ENCODE measurements at places on chromosomes 6 and 20.
A peak's percentile ranks its signal among the peaks of the same experiment; 100 is the strongest.

GRCh38 chr6:33658982-33659689 is 38.0 kb downstream of the ITPR3 start:
- no peak for DNase-seq

GRCh38 chr6:2665146-2666070 is 85.3 kb downstream of the MYLK4 start:
- DNase-seq = no peak

- peak; percentile 64 for DNase-seq
Observed at GRCh38 chr6:53517021-53517420, 27.9 kb downstream of the GCLC start.

DNA sequence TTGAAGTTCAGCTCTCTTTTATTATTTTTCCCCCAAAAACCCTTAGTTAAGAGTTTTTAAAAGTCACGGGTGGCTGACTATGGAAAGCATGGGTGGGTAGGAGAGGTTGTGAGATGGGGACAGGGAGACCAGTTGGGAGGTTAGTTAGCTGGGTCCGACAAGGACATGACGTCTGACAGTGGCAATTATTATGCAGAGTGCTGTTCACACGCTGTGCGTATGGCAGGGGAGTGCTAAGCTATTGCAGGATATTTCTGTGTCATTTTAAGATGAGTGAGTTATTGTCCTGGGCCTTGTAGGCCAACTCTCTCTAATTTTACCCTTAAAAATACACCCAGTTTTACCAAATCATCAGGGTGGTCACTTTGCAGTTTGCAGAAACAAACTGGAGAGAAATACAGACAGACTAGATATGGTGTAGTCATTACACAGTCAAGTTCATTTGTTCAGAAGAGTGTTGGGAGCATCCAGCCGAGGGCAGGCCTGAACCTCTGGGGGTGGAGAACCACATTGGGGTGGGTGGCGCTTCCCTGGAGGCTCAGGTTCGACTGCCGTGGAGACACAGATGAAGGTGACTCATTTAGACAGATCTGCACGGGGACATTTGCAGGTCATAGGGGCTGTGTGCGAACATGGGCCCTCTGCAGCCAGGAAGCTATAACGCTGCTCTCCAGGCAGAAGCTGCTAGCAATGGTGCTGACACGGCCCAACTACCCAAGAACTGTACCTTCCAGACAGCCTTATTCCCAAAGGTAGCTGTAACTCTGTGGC is 307.6 kb downstream of the QKI start:
- DNase-seq = no peak

- DNase-seq = no peak
Observed at GRCh38 chr6:50717734-50718457, 4.6 kb downstream of the TFAP2D start.

GRCh38 chr6:22926790-22927354 is 357.5 kb downstream of the HDGFL1 start:
- DNase-seq = no peak

All from HT1080 (cell line).